Mesothelial cell of epicardium (in vitro differentiated cells): ENCODE measurements at places on chromosomes 16 and 17.

GRCh38 chr16:62249069-62249468, 212.8 kb upstream of the CDH8 start:
- DNase-seq = no peak

- no peak for DNase-seq
Observed at GRCh38 chr16:8254405-8254804, 335.9 kb downstream of the TMEM114 start.

- DNase-seq = no peak
Observed at GRCh38 chr16:54487933-54488332, 201.3 kb upstream of the IRX3 start.

GRCh38 chr17:40602445-40603443, 37.5 kb upstream of the CCR7 start:
- no peak for DNase-seq

DNA sequence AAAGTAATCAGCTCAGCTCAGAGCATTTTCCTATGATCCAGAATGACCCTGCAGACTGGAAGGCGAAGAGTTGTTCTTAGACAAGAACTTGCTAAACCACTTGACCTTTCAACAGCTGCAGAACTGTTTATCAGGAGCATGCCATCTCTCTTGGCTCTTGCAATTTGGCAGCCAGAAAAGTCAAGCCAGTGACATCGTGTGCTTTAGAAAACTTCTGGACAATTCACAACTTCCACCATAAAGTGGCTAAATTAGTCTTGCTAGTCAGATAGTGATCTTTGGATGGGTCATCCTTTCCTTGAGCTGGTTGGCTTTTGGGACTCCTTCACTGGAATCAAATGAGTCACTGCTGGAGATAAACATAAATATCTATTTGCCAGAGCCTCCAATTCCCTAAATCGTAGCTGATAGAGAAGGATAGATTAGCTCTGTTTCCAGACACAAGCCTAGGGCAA, 146.5 kb downstream of the MAP2K6 start:
- no peak for DNase-seq

- no peak for DNase-seq
Observed at GRCh38 chr16:2083876-2084780, 36.3 kb downstream of the TSC2 start.
